ENCODE measurements at places on chromosomes 1 and 21. TPM values are rescaled to one million over a fixed set of nuclear protein-coding genes. Genes with fewer than 3 reads are reported as not detected.

TDRD5 gene
- 0.82 TPM for total RNA-seq

LRRC38 gene
- total RNA-seq = 14.0 TPM

CAMK1G gene
- total RNA-seq = not detected

- no peak for DNase-seq
These were observed 7.8 kb upstream of the PTTG1IP start for GRCh38 chr21:44881198-44881872.

DNA sequence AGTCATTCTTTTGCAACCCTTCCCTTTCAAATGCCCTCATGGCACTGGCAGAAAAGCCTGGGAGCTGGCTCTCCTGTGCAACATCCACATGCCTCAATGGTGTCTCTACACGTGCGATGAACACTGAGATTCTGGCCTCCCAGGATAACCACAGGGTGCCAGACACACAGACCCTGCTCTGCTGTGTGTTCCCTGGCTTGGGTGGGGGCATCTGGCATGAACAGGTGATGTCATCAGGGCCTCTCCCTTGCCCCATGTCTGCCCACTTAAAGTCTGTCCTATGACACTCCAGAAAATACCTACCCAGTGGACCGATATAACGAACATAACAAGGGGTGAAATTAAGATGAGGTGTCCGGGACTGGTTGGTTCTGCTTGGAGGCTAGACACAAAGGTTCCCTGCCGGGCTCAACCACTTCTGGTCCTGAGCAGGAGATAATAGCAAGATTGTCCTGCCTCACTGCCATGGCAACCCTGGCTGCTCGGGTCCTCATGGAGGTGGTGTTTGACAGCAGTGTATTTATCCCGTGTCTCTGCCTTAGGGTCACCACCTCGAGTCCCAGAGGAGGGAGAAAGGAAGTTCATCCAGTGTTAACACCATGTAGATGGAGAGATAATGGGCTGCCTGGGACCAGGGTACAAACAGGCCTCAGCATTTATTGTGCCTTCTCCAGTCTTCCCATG lies 19.3 kb downstream of the INSRR start:
- DNase-seq = no peak

DNA sequence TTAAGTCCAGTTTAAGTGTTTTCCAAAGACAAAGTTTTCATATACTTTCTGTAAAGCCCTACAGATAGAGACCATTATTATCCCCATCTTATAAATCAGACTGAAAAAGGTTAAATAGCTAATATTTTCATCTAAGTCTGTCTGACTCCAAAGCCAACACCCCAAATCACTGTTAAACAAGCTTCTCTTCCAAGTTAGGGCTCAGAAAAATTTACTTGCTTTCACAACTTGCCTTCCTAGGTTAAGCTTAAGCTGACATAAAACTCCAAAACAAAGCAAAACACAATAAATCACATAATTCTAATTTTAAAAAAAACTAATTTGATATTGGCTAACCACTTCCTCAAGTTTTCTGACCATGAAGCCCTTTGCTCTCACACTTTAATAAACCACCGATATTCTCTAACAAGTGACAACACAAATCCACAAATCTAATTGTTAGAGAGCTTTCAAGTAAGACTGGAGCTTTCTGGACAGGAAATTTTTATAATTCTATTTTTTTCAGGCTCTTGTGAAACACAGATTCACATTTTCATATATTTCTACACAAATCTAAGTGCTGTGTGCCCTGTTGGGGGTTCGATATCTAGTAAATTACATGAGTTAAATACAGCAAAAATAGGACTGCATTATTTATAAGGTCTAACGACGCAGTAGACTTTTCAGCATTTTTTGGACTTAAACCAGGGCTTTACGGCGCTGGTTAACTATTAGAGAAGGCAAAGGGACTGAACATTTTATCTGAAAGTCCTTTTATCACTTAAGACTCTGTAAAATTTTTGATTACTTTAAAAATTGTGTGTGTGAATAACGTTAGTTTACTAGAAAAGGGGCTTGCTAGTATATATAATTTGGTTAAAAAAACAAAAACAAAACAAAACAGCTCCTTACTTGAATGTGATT lies 2.1 kb downstream of the GNG12 start:
- peak; percentile 37 for DNase-seq

Data from tongue (tissue), 3 donors.